NK-92 treated with Interleukin-12 subunit alpha and Interleukin-12 subunit beta, amount 100 ng/mL, for 24 hours (cell line): ENCODE measurements at places on chromosomes 1 and 21.

DNA sequence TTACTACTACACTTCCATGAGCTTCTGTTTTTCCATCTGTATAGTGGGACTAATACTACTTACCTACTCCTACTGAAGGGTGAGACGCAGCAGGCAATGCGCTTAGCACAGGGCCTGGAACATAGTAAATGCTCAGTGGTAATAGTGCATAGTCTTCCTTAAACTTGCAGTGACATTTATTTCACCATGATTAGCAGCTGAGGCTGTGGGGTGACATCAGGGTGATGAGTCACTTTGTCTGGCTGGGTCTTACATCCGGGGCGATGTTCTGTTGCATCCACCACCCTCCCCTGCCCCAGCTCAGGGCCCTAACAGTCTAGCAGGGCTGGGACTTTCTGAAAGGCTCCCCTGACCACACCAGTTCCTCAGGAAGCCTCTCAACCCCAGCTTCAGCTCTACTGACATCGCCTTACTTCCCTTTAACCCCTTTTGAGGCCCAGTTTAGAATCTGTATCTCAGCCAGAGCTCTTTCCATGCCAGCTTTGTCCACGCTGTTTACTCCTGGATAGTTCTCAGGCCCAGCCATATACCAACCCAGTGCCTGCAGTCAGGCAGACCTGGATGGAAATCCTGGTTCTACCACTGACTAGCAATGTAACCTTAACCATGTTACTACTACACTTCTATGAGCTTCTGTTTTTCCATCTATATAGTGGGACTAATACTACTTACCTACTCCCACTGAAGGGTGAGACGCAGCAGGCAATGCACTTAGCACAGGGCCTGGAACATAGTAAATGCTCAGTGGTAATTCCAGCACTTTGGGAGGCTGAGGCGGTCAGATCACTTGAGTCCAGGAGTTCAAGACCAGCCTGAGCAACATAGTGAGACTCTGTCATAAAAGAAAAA lies 66.3 kb downstream of the CD58 start:
- peak; percentile 90 for DNase-seq

DNA sequence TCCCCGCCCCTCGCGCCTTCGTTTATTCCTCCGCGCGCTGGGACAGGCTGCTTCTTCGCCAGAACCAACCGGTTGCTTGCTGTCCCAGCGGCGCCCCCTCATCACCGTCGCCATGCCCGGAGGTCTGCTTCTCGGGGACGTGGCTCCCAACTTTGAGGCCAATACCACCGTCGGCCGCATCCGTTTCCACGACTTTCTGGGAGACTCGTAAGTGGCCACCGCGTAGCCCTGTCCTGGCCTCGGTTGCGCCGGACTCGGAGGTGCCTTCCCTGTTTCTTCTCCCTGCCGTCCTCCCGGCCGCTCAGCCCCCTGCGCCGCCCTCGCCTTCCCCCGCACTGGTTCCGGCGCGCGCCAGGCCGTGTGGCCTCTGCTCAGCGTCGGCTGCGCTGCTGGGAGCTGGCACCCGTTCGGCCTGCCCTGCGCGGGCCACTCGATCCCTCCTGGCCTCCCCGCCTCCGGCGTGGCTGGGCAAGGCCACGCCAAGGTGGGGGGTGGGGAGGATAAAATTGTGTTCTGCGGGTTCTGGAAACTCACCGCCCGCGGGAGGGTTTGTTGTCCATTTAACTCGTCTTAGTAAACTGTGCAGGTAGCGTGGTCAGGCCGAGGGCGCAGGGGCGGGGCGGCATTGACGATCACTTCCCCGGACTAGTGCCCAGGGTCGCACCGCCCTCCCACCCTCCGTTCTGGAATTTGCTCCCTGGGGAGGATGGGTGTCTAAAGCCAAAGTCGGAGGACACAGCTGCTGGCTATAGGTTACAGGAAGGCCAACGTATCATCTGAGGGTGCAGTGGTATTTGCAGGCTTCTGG lies at the start of gene PRDX6:
Gene PRDX6, plus strand, starts transcription at position 50 of the 808 bp plus-strand sequence. Its CDS starts 63 bp downstream, at position 113.
- peak; percentile 95 for DNase-seq

GRCh38 chr1:67696708-67697107 lies 11.7 kb downstream of the GADD45A start:
- DNase-seq = no peak

DNA sequence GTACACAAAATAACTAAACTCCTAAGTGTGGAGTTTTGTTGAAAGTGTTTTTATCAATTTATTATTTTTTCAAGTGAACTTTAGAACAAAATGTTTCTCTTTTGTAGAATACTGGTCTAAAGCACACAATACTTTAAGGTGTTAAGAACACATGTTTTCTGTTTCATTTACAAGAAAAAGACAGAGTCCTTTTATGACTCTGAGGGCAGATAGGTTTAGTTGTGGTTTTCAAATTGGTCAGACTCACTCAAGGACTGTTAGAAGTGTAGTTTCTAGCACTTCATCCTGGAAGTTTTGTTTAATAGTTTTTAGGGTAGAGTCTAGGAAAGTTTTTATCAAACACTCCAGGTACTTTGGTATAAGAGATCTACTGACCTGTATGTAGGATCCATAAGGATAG lies 376.5 kb downstream of the LRRIQ3 start:
- no peak for DNase-seq

DNA sequence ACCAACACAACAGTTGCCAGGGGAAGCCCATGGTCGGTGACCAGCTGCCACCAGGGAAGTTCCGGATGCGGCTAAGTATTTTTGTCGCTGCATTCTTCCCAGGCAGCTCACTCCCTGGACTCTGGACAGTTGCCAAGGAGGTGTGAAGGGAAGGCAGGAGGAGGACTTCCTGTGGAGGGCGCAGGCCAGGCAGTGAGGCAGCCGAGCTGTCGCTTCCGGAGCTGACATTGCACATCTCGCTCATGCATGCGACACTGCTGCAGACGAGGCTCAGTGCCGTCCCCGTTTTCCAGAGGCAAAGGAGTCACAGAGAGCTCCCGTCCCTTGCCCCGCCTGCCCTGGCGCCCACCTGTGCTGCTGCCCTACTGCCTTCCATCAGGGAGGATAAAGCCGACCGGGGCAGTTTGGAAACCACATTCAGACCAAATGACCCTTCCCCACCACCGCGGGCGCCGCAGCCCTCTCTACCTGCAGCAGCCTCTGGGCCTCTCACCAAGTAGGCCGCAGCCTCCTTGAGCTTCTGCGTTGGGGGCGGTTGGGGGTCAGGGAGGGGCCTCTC lies 81.4 kb downstream of the NENF start:
- DNase-seq = no peak

DNA sequence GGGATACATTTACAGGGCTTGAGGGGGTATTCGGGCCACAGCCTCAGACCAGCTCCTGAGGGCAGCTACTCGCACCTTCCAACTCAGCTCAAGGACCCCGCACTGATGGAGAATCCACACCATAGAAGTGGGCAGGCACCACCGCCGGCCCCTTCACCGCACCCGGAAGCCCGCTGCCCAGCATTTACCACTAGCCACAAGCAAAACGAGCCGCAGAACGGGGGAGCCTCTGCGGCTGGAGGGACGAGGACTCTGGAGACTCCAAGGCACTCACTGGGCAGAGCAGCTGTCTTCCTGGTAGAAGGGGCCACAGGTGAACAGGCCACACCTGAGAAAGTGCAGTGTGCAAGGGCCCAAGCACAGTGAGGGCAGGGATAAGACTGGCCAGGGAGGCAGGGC lies 5.4 kb downstream of the UBE2J2 start:
- no peak for DNase-seq

DNA sequence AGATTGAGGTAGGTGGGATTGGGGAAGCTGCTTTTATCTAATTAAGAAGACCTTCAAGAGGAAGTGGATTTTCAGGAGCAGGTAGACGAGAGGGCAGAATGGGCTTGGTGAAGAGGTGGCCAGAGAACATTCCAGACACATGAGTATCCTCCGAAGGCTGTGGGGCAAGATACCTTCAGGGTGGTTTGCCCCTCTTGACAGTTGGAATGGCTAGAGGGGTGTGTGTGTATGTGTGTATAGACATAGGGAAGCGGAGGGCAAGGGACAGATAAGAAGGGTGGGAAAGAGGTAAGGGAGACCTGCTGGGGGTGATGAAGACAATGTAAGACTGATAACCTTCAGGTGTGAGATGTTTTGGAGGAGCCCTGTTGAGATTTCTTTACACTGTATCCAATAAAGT lies 46.8 kb upstream of the TSPAN2 start:
- DNase-seq = no peak

GRCh38 chr21:30561957-30562356 lies 843 bp upstream of the KRTAP19-7 start:
- no peak for DNase-seq

DNA sequence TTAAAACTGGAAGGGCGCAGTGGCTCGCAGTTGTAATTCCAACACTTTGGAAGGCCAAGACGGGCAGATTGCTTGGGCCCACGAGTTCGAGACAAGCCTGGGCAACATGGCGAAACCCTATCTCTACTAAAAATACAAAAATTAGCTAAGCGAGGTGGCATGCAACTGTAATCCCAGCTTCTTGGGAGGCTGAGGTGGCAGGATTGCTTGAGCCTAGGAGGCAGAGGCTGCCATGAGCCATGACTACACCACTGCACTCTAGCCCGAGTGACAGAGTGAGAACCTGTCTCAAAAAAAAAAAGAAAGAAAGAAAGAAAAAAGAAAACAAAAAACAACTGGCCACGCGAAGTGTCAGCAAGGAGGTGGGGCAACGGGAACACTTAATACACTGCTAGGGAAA lies 6.3 kb downstream of the UBE2G2 start:
- no peak for DNase-seq

- DNase-seq = no peak
Observed at GRCh38 chr1:210516697-210517459, 188.2 kb downstream of the HHAT start.

GRCh38 chr1:114310695-114311271 lies 157.1 kb upstream of the SYT6 start:
- no peak for DNase-seq

- no peak for DNase-seq
Observed at GRCh38 chr1:206930210-206930798, 8.6 kb upstream of the FCMR start.

- no peak for DNase-seq
Observed at GRCh38 chr1:56025942-56026341, 553.4 kb downstream of the PLPP3 start.

GRCh38 chr1:107894605-107895004 lies 70.4 kb downstream of the VAV3 start:
- DNase-seq = no peak

DNA sequence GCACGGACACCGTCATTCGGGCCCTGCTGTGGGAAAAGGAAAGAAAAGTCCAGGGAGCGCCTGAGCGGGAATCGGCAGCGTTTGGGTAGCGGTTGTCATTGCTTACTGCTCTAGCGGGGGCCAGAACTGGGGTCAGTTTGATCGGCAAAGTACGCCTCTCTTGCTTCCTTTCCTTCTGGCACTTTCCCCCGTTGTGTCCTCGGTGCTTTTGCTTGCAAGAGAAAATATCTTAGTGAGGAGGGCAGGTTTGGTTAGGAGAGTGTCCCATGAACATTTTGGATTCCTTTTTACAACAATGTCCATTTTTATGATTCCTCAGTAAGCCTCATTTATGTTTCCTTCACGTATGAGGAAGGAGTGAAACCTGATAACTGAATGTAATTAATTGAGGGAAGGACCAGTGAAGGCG lies 670 bp downstream of the ST3GAL3 start:
- no peak for DNase-seq

DNA sequence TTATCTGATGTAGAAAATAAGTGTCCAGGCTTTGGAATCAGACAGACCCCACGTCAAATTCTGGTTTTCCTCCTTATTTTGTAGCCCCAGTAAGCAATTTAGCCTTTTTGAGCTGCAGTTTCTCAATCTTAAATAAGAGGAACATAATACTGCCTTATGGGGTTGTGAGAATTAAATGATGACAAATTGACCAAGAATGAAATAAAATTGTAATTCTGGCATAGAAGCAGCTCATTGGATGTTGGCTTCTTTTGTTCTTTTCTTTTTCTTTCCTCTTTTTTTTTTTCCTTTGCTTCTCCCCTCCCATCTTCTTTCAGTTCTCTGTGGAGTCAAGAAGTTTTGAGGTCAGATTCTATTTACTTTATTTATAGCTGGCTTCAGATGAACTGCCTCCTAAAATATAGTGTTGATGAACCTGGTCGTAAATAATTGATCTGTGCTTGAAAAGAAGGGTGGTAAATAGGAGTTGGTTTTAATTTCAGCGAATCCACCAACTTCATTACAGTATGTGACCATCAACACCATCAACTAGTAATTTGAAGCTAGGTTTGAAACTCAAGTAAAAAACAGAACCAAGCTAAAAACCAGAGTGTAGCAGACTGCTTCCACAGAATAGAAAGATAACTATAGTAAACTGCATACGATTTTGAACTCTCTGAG lies 81.1 kb downstream of the CACHD1 start:
- DNase-seq = no peak

- no peak for DNase-seq
Observed at GRCh38 chr1:162171111-162171510, 101.6 kb downstream of the NOS1AP start.

GRCh38 chr1:54842963-54843362 lies 41.8 kb upstream of the TTC22 start:
- DNase-seq = no peak

DNA sequence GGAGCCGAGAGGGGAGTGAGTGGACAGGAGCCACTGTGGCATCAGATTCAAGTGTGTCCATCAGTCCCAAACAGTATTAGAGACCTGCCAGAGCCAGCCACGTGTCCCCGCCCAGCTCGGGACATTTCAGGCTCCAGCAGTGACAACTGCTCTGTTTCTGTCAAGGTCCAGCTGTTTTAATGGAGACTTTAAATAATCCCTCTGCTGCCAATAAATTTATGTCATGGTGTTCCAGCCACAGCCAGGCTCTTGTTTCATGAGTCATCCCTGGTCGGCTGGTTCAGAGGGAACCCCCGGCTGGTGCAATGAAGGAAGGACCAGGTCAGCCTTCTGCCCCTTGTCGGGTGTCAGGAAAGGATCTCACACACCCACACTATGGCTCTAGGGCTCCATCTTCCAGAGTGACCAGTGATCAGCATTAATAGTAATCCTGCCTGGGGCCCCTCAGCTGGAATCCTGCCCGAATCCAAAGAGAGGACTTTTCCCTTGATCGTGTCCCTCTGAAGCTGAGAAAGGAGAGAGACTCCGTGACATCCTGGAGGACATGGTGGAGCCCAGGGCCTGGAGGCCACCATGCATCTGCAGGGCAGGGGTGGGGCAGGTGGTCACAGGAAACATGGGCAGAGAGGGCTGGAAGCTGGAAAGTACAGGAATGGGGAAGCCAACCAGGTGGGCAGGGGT lies 197.3 kb downstream of the MATN1 start:
- DNase-seq = no peak

- DNase-seq = no peak
Observed at GRCh38 chr1:185427264-185427663, 110.2 kb upstream of the IVNS1ABP start.

- DNase-seq = no peak
Observed at GRCh38 chr1:43789604-43790550, 82.5 kb downstream of the ST3GAL3 start.

- no peak for DNase-seq
Observed at GRCh38 chr1:7991504-7992440, 30.3 kb downstream of the PARK7 start.

GRCh38 chr1:81517987-81518386 lies 282.7 kb upstream of the ADGRL2 start:
- no peak for DNase-seq

DNA sequence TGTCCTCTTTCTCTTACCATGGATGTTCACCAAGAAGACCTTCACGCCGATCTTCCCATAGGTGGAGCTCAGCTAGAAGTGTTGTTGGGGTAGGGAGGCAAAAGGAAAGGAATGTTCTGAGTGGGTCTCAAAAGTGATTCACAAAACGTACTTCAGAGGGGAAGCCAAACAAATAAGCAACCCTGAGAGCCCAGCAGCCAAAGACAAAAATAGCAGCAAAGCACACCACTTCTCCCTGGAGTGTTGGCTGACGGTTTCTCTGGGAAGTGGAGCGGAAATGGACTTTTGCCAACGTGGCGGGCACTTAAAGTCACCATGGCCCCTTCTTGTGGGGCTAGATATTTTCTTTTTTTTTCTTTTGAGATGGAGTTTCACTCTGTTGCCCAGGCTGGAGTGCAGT lies 23.1 kb downstream of the SLC26A9 start:
- DNase-seq = no peak
